GM23248 (cell line): ENCODE measurements at places on chromosomes 2 and 18. TPM values are rescaled to one million over a fixed set of nuclear protein-coding genes. Genes with fewer than 3 reads are reported as not detected.
A peak's percentile ranks its signal among the peaks of the same experiment; 100 is the strongest.

ANKRD53 gene
- not detected in 2 replicates for total RNA-seq

DLX1 gene
- 3.3 and 3.8 TPM in 2 replicates for total RNA-seq

DNA sequence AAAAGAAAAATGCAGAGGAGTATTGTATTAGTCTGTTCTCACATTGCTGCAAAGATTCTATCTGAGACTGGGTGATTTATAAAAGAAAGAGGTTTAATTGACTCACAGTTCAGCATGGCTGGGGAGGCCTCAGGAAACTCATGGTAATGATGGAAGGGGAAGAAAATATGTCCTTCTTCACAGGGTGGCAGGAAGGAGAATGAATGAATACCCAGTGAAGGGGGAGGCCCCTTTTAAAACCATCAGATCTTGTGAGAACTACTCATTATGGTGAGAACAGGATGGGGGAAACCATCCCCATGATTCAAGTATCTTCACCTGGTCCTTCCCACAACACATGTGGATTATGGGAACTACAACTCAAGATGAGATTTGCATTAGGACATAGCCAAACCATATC lies 9.1 kb upstream of the PLCL1 start:
- no peak for DNase-seq

- no peak for DNase-seq
Observed at GRCh38 chr2:112674229-112674628, 28.5 kb downstream of the SLC20A1 start.

- no peak for DNase-seq
Observed at GRCh38 chr18:46566111-46566510, 90.9 kb downstream of the LOXHD1 start.

DNA sequence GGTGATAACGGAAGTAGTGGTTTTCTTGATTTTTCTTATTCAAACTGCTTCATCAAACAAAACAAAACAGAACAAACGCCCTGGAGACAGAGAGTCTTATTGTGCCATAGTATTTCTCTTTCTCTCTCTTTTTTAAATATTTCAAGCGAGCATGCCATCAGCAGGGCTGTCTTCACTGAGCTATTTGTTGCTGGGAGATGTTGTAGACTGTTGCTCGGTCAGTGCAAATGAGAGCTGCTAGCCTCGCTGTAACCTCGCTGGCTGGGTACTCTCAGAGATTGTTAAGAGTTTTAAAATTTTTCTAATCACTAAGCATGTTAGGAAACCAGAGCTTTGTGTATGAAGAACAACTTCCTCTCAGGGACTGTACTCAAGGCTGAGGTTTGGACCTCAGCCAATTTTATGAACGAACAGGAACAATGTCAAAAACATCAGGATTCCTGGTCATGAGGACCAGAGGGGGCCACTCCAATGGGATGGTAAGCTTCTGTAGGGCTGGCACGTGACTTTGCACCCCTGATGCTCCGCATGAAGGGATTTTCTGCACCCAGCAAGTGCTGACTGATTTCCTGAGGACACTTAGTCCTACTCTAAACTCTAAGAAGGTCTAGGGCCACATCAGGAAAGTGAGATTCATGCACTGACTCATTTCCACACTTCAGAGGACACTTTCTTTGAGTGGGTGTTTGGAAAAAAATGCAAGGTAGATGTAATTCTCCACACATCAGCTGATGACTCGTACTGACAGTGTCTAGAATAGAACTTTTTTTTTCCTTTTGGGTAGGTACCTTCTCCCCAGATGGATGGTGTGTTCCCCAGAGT lies 59.8 kb upstream of the IL1R1 start:
- peak; percentile 92 for DNase-seq

DNA sequence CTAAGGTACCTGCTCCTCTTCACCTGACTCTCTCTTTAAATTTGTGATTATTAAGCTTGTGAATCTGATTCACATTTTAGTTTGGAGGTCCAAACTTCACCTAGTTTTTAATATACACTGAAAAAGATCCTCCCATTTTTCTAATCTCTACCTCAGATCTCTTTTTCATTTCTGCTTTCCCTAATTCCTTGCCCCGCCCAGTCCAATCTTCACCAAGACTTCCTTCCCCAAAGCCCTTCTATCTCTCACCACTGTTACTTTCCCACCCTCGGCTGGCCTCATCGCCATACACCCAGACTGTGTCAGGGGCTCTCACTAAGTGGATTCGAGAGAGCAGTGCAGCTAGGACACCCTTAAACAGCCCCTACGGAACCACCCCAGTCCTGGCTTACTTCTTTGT lies 40.0 kb downstream of the LBH start:
- DNase-seq, result no peak

GRCh38 chr2:69735686-69736085 lies 6.2 kb upstream of the ANXA4 start:
- DNase-seq, result no peak
